CD14-positive monocyte (primary cell): ENCODE measurements at places on chromosomes 7 and 10.

DNA sequence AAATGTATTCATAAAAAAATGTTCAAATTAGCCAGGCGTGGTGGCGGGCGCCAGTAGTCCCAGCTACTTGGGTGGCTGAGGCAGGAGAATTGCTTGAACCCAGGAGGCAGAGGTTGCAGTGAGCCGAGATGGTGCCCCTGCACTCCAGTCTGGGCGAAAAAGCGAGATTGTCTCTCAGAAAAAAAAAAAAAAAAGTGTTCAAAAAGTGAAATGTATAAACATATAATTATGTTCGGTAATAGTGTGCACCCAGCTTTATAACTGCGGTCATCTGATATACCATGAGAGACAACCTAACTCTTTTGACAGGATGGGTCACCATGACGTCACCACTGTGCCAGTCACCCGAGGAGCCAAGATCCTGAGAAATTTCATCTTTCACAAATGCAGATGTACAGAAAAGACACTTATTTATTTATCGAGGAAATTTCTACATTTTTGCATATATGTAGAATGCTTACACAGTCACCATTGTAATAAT is 594 bp upstream of the RP9 start:
- DNase-seq, result peak; percentile 61

DNA sequence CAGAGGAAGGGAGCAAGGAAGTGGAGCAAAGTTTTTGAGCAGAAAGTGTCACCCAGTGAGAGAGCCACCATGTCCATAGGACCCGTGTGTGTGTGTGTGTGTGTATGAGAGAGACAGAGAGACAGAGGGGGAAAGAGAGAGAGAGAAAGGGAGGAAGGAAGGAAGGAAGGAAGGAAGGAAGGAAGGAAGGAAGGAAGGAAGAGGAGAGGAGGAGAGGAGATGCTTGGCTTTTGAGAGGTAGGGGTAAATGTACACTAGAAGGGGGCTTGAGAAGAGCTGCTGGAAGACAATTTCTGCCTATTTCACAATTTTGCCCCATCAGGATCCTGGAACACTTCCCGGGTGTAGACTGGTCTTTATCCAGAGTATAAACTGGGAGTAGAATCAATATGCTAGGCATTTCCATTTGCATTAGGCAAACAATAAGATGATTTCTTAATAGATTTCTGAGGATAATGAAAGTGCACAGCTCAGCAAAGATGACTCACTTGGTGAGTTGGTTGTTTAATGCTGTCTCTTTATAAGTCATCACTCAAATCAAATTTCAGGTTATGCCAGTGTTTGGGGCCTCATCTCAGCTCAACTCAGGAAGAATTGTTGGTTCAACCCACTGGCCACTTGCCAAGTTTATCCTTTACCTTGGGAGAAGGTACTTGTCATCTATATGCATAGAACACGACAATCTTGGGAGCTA is 70.0 kb upstream of the FAM13C start:
- DNase-seq, result no peak

DNA sequence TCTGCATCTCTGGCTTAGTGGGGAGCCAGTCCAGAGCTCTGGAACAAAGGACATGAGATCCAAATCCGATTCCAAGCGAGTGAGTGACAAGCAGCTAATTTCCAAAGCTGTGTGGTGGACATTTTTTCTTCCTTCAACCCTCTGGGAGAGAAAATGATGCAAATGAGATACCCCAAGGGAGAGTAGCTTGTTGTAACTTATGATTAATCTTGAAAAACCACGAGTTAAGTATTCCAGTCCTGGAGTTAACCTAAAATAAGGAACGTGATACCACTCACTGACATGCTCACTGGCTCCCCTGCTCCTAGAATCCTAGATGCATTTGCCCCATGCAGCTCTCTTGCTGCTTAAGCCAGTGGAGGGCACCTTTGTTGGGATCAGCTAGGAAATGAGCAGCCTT is 116.0 kb upstream of the HABP2 start:
- no peak for DNase-seq

GRCh38 chr7:40015790-40016296 is 65.8 kb downstream of the CDK13 start:
- peak; percentile 27 for DNase-seq

GRCh38 chr7:148041156-148041555 is 549.4 kb upstream of the C7orf33 start:
- DNase-seq, result no peak
